GF-D8 (cell line): ENCODE measurements at places on chromosomes 1 and 21.

GRCh38 chr21:29074007-29074376 lies 544 bp upstream of the CCT8 start:
- DNase-seq = no peak

- no peak for DNase-seq
Observed at GRCh38 chr1:31755197-31755611, 8.9 kb downstream of the ADGRB2 start.

DNA sequence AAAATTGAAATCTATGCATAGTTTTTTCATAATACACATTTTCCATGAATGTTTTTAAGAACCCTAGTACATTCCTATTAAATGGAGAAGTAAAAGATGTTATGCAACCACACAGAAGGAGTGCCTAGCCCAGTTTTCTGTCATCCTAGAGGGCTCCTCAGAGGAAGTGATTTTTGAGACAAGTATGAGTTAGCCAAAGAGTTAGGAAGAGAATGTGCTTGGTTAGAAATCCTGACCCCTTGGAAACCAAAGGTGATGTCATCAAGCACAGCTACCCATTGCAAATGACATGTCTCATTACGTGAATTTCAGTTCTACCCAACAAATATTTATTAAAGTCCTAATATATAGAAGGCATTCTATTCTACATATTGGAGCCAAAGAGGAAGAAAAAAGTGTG lies 88.9 kb upstream of the TNFSF4 start:
- DNase-seq = no peak

DNA sequence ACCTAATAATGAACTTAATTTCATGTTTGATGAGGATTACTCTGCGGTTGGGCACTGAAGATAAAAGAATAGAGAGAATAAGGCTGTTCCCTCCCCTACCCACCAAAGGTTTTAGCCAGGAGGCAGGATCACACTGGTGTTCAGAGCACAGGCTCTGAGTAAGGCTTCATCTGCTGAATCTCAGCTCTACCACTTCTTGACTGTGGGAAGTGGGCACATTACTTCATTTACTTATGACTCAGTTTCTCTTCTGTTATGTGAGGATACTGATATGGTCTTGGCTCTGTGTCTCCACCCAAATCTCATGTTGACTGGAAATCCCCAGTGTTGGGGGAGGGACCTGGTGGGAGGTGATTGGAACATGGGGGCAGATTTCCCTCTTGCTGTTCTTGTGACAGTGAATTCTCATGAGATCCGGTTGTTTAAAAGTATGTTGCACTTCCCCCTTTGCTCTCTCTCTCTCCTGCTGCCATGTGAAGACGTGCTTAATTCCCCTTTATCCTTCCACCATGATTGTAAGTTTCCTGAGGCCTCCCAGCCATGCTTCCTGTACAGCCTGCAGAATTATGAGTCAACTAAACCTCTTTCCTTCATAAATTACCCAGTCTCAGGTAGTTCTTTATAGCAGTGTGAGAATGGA lies 79.7 kb downstream of the SMYD2 start:
- no peak for DNase-seq

- no peak for DNase-seq
Observed at GRCh38 chr1:222926566-222926965, 111.7 kb downstream of the DISP1 start.
